MCF 10A (cell line): ENCODE measurements at places on chromosomes 7 and 10.

- DNase-seq = peak; percentile 33
Observed at GRCh38 chr7:113628948-113629847, 289.6 kb downstream of the PPP1R3A start.

DNA sequence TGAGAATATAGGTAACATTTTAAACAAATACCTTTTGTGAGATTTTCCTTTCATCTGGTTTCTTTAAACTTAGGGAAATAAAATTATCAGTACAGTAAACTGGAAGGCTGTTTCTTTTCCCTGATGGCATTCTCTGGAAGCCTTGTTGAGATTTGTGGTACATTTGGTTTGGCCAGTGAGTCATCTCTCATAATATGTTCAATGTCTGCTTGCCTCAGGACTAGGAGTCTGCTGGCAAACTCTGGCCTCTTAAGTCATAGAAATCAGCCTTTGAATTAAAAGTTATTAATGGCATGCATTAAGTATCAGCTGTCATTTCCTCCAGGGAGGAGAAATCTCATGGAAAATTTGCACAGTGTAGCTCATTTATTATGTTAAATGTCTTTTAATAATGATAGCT lies 316.6 kb upstream of the KIAA1217 start:
- peak; percentile 7 for DNase-seq

GRCh38 chr10:11824376-11824775 lies 1.2 kb downstream of the PROSER2 start:
- no peak for DNase-seq

DNA sequence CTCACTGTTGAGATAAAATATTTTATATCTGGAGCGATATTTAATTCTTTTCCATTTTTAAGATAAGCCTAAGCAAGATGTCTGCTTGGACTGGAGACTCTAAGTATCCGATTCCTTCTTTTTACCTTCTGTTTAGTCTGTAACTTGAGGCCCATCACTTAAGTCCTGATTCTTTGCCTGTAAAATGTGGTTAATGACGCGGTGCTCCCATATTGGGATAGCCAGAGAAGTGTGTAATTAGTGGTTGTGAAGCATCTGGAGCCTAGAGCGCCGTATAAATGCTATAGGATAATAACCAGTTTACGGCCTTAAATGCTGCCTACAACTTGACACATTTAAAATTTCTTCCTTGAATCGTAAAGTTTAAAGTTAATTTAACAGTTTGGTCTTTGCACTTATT lies 132.9 kb downstream of the CHN2 start:
- DNase-seq = no peak

- DNase-seq = no peak
Observed at GRCh38 chr7:74599244-74599643, 58.3 kb upstream of the GTF2I start.

- DNase-seq = no peak
Observed at GRCh38 chr10:118308664-118309063, 33.5 kb downstream of the FAM204A start.

GRCh38 chr7:27088002-27088922 lies 7.5 kb downstream of the HOXA1 start:
- no peak for DNase-seq

DNA sequence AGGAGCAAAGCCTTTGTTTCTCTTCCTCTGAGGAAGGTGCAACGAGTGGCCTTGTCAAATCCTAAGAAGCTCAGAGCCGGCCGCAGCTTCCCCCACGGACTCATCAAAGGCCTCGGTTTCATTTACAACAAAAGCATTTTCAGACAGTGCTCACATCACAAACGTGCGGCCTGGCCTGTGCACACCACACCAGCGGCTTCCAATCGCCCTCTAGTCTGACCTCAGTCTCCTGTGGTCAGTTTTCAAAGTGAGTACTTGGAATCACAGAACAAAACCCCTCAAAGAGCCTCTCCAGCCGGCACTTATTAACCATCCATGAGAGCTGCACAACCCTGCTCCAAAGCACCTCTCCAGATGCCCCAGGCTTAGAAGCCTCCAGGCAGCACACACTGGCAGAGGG lies 3.3 kb downstream of the RADIL start:
- no peak for DNase-seq

DNA sequence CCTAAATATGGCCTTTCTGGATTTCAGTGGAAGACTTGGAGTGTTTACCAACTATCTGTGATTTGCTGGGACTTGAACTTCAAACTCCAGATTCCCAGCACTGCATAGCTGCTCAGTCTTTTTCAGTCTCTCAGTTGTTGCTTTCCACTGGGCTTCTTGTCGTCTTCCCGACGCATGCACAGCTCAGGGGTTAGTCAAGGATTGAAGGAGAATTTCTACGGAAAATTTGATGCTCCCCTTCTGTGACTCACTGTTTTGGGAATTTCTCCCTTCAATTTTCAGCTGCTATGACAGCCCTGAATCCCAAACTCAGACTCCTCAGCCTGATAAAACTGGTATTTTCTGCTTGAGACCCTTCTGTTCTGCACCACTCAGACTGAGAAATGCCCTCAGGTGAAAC lies 91.7 kb downstream of the CYP26A1 start:
- DNase-seq = no peak

- no peak for DNase-seq
Observed at GRCh38 chr10:93516006-93516380, 19.6 kb downstream of the CEP55 start.

GRCh38 chr7:35894721-35895120 lies 93.9 kb downstream of the SEPTIN7 start:
- DNase-seq = no peak

DNA sequence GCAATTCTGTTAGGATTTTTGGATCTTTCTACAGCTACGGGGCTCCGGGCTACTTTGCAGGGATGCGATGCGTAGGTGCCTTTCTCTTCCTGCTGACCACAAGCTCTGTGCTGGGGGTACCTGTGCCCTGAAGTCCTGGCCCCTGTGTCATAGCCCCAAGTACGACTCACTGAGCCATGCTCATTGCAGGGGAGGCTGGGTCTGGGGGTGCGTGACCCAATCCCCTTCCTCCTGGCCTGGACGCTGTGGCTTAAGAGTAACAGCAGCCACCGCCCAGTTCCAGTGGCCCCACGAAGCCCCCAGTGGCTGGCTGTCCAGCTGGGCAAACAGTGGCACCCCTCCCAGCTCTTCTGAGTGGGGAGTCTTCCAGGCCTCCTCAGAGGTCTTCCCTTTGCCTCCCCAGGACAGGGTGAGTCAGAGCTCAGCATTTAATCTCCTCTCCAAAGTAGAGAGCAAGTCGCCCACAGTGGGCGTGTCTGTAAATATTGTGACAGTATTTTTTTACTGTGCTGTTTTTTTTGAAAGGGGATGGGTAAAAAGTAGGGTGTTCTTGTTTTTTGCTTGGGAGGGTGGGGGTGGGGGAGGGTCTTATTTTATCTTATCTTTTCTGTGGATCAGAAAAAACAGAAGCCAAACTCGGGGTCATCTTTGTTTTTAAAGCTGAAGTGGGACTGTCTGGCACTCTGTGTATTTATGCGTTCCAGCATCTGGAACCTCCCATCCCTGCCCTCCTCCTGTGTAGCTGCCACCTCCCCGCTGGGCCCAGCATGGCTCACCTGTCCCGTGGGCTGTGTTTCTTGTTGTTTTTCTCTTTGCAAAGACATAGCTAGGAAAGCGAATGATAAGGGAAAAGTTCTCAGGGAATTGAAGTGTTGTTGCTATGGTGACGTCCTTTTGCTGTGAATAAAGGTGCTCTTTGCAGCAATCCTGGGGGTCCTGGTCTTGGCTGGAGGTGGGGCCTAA lies 8.2 kb downstream of the LFNG start:
- peak; percentile 69 for DNase-seq

- DNase-seq = no peak
Observed at GRCh38 chr7:7375538-7375937, 160.1 kb downstream of the COL28A1 start.

DNA sequence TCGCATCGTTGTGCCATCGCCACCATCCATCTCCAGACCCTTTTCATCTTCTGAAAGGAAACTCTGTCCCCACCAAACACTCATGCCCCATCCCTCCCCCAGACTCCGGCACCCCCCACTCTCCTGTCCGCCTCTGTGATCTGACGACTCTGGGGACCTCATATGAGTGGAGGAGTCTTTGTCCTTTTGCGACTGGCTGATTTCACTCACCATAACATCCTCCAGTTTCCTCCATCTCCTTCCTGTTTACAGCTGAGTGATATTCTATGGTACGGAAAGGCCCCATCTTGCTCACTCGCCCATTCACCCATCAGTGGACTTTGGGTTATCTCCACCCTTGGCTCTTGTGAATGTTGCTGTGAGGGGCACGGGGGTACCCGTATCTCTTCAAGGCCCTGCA lies 11.8 kb upstream of the INSIG1 start:
- no peak for DNase-seq

- no peak for DNase-seq
Observed at GRCh38 chr7:128840326-128841170, 10.3 kb downstream of the FLNC start.

DNA sequence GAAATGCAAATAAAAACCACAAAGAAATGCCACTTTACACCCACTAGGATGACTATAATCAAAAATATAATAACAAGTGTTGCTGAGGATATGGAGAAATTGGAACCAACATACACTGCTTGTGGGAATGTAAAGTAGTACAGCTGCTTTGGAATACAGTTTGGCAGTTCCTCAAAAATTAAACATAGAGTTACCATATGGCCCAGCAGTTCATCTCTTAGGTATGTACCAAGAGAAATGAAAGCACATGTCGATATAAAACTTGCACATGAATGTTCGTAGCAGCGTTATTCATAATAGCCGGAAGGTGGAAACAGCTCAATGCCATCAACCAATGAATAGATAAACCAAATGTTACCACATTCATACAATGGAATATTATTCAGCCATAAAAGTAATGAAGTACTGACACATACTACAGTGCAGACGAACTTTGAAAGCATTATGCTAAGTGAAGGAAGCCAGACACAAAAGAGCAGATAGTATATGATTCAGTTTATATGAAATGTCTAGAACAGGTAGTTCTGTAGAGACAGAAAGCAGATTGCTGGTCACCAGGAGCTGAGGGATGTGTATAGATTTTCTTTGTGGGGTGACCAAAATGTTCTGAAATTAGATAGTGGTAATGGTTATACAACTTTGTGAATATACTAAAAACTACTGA lies 12.4 kb downstream of the BCAP29 start:
- peak; percentile 8 for DNase-seq

DNA sequence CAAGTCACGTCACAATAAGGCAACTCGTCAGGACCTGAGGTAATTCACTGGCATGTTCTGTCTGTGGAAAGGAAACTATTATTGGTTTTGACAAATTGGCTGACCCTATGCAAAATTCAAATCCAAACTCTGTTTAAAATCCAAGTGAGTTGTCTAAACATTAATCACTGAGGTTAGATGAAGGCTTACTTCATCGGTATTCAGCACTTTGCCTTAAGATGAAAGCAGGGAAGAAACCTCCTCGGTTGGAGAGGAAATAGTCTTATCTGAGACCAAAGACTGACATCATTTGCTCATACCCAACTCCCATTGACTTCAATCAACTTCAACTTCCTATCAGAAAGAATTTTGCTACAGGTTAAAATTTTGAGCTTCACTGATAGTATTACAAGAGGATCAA lies 355.1 kb upstream of the MBL2 start:
- DNase-seq = no peak

DNA sequence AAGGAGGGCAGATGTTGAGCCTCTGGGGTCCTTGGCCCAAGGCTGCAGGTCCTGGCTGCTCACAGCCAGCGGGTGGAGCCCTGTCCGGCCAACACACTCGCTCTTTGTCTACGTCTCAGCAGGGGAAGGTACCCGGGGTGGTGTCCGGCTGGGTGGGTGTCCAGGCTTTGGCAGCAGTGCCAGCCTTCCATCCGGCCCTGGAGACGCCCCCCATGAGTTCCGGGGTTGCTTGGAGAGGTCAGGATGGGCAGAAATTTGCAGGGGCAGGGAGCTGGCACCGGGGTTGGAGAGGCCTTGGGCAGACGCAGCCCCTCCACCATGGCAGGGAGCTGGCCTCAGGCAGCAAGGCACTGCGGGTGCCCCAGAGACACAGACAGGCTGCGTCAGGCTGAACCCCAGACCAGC lies 42.2 kb upstream of the ELN start:
- DNase-seq = no peak

GRCh38 chr7:84841809-84842208 lies 345.0 kb downstream of the SEMA3D start:
- peak; percentile 0 for DNase-seq

GRCh38 chr10:77416311-77417135 lies 221.1 kb downstream of the KCNMA1 start:
- peak; percentile 32 for DNase-seq

GRCh38 chr7:44140341-44140740 lies 791 bp downstream of the MYL7 start:
- DNase-seq = no peak

DNA sequence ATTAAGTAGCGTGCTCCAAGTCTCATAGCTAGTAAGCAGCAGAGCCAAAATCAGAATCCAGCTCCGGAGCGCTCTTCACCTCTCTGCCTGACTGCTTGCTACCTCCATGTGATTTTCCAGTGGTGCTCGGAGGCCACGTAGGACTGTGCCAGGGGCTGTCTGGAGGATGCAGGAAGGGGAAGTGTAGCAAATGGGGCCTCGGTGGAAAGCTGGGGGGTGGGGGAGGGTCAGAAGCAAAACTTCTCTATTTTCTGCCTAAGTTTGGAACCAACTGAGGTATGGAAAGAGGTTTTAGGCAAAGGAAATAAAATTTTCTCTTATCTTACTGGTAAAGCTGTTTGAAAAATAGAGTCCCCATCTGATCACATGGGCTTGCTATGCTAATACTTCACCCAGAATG lies 108.7 kb downstream of the TBXAS1 start:
- no peak for DNase-seq

DNA sequence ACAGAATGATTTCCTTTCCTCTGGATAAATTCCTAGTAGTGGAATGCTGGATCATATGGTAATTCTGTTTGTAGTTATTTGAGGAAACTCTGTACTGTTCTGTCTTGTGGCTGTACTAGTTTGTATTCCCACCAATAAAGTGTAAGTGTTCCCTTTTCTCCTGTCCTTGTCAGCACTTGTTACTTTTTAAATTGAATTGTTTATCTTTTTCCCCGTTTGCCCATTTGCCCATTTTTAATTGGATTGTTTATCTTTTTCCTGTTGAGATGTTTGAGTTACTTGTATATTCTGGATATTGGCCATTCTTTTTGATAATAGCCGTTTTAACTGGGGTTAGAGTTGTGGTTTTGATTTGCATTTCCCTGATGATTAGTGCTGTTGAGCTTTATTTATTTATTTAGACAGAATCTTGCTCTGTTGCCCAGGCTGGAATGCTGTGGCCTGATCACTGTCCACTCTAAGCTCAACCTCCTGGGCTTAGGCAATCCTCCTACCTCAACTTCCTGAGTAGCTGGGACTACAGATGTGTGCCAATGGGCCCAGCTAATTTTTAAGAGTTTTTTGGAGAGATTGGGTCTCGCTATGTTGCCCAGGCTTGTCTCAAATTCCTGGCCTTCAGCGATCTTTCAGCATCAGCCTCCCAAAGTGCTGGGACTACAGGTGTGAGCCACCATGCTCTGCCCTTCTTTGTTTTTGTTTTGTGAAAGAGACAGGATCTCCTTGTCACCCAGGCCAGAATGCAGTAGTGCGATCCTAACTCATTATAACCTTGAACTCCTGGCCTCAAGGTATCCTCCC lies 23.0 kb downstream of the BMPR1A start:
- no peak for DNase-seq
